NCI-H1436 treated with DMSO at 0.1 percent for 48 hours (cell line): ENCODE measurements at places on chromosomes 7 and 10.

DNA sequence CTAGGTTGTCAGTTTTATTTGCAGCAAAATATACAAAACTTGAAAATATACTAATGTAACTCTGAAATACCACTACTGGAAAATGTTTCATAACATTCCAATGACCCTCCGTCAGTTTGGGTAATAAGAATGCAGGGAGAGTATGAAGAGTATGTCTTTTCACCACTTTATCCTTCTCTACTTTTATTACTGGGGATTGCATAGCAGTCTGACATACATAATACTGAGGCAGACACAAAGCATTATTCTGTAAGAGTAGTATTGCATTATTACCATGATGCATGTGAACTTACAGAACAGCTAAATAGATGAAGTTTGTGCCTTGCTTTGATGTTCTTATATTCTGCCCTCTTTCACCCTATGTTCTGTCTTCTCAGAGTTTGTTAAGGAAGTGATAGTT is 151.8 kb upstream of the TPK1 start:
- DNase-seq = no peak

GRCh38 chr7:22082553-22082885 is 136.8 kb upstream of the CDCA7L start:
- DNase-seq = no peak

GRCh38 chr10:7908541-7909210 is 90.4 kb downstream of the TAF3 start:
- DNase-seq = no peak

GRCh38 chr10:16566202-16566805 is 44.6 kb upstream of the C1QL3 start:
- no peak for DNase-seq

DNA sequence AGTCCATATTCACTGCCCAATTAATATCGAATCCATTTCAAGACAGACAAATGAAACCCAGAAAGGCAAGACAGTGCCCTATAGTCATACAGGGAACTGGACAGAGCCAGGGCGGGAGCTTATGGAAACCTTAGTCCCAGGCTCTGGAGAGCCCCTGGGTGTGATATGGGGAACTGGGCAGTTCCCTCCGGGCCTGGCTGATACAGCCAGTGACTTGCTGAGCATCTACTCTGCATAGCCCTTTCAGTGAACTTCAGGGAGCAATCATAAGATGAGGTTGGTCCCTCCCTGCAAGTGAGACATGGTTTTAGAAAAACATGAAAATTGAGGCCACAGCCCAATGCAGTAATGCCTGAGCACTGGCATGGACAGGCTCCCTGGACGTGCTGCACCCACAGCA is 241.9 kb downstream of the GRID1 start:
- DNase-seq = no peak

DNA sequence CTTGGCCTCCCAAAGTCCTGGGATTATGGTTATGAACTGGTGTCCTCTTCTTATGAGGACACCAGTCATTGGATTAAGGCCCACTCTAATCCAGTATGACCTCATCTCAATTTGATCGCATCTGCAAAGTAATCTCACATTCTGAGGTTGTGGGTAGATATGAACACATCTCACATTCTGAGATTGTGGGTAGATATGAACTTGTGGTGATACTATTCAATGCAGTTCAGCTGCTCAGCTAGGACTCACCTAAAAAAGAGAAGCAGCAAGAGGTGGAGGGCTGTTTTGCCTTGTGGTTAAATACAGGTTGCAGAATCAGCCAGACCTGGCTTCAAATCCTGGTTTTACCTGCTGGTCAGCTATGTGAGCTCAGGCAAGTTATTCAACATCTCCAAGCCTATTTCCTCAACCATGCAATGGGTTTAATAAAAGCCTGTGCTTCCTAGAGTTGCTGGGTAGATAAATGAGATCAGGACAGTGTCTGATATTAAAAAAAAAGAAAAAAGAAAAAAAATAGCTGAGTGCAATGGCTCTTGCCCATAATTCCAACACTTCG is 8.5 kb upstream of the BAG3 start:
- no peak for DNase-seq

- no peak for DNase-seq
Observed at GRCh38 chr10:28384557-28384956, 81.7 kb upstream of the MPP7 start.

DNA sequence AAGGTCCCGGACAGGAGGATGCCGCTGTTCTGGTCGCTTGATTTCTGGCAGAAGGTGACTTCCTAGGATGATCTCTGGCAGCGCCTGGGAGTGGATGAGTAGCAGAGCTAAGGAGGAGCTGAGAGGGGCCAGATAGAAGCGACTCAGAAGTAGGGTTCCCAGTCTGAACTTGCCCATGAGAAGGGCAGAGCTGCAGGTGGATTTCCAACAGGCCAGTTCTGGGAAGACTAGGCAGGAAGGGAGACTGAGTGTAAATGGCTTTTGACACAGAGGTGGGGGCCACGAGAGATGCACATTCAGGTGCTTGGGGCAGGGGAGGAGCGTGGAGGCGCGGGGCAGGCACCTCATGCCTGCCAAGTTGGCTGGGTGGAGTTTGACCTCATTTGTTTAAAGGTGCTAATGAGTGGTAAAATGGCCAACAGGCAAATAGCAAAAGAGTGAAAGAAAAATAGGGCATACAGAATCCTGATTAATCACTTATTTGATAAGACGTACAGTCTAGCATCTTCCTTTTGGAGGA is 58.8 kb downstream of the SHH start:
- DNase-seq = no peak

- DNase-seq = no peak
Observed at GRCh38 chr7:142711746-142712616, 37.3 kb upstream of the PRSS1 start.

GRCh38 chr10:92014620-92015019 is 91.0 kb downstream of the BTAF1 start:
- no peak for DNase-seq

- no peak for DNase-seq
Observed at GRCh38 chr7:22194658-22195273, 162.2 kb downstream of the RAPGEF5 start.
